Activated naive CD8-positive, alpha-beta T cell treated with anti-CD3 and anti-CD28 coated beads, Interleukin-2, amount 50 U/mL, for 16 hours (primary cell): ENCODE measurements at places on chromosomes 1 and 21.

GRCh38 chr1:234619794-234620247 lies 9.8 kb upstream of the IRF2BP2 start:
- no peak for DNase-seq

- DNase-seq = no peak
Measured at GRCh38 chr1:19124273-19124672, 85.8 kb downstream of the UBR4 start.

DNA sequence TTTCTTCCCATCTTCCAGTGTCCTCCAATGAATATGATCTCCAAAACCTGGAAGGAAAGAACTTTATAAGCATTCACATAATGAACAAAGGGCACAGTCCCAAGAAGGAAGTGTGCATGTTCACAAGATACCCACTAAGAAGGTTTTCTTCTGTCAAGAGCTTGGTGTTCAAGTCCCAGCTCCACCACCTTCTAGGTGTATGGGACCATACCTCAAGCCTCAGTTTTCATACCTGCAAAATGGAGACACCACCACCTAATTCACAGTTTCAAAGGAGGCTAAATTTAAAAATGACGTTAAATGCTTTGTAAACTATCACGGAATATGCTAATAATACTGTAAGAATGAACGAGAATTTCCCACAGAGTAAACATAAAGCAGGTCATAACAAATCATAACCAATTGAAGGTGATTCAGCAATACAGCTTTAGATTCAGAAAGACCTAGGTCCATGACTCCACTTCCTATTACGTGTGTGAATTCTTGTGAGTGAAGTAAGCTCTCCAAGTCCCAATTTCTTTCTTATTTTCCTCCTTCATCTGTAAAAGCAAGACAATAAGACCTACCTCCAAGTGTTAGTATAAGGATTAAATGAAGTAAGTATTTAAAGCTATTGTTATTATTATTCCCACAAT lies 8.1 kb upstream of the KTI12 start:
- no peak for DNase-seq

DNA sequence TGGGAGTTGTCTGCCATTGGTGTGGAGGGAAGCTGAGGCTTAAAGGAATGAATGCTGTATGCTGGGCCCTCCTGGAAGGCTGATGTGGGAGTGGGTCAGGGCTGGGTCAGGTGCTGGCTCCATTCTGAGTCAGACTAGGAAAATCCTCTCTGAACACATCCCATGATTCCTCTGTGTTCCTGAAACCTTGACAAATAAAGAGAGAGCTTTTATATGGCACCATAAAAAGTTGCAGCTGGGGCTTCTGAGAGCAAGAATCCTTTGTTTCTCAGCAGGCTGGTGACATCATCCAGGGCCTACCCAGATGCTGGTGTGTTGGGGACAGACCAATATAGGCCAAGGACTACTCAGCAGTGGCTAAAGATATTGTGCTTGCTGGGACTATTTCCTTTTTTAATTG lies 27.8 kb upstream of the NFASC start:
- DNase-seq = no peak

DNA sequence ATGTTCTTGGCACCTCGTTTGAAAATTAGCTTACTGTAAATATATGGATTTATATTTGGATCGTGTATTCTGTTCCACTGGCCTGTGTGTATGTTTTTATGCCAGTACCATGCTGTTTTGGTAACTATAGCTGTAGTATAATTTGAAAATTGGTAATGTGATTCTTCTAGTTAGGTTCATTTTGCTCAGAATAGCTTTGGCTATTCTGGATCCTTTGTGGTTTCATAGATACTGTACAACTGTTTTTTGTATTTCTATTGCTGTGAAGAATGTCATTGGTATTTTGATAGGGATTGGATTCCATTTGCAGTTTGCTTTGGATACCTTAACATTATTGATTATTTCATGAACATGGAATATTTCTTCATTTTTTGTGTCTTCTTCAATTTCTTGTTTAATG lies 490.2 kb downstream of the BRINP3 start:
- DNase-seq = no peak

GRCh38 chr21:34797921-34798535 lies 129.2 kb downstream of the CLIC6 start:
- DNase-seq = no peak

DNA sequence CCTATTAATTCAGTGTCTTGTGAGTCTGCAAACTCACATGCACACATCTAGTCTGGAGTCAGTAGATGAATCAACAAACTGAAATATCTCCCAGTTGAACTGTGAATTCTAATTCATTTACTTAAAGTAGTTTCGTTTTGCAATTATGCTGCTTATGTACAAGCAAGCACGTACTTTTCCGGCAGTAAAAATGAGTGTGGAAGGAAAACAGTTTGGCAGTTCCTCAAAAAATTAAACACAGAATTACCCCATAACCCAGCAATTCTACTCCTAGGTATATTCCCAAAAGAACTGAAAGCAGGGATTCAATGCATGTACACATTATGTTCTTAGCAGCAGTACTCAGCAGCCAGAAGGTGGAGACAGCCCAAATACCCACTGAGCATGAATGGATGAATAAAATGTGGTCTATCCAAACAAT lies 49.3 kb downstream of the GNB1 start:
- no peak for DNase-seq
